ENCODE measurements at places on chromosomes 2 and 18.

DNA sequence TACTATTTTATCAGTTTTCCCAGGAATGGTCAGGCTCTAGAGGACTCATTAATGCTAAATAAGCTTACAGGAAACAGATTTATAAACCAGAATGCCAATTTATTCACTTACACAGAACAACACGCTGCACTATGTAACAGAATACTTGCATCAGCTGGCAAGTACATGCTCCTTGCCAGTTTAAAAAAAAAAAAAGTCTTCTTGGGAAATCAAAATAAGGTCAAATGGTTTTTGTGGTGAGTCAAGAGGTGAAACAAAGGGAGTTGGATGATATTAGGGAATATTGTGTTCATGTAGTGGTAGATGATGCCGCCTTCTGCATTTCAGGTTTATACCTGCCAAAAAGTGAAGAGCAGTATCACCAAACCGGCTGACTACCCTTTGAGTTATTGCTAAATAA is 1322.1 kb upstream of the ZEB2 start:
- no peak for DNase-seq

DNA sequence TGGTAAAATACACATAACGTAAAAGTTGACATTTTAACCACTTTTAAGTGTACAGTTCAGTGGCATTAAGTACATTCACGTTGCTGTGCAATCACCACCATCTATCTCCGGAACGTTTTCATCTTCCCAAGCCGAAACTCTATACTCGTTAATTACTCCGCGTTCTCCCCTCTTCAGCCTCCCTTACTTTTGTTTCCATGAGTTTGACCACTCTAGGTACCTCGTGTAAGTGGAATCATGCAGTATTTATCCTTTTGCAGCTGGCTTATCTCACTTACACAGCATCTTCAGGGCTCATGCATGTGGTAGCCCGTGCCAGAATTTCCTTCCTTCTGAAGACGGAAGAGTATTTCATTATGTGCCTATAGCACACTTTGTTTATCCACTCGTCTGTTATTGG is 225.2 kb downstream of the SLC4A3 start:
- DNase-seq, result no peak

DNA sequence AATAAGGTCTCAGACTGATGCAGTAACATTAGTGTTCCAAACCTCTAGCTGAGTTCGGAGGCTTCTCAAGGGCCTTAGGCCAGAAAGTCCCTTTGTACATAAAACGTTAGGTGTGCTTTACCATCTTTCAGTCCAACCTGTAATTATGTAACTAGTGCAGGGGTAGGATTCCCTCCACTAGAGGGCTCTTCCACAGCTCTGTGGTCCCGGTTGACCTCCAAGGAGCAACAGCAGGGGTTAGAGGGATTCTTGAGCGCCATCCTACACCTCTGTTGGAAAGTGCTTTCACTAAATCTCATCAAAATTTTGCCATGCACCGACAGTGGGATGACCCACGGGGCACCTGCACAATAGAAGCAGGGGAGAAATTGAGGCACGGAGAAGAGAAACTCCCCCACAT is 155.8 kb upstream of the LRP1B start:
- DNase-seq, result no peak

DNA sequence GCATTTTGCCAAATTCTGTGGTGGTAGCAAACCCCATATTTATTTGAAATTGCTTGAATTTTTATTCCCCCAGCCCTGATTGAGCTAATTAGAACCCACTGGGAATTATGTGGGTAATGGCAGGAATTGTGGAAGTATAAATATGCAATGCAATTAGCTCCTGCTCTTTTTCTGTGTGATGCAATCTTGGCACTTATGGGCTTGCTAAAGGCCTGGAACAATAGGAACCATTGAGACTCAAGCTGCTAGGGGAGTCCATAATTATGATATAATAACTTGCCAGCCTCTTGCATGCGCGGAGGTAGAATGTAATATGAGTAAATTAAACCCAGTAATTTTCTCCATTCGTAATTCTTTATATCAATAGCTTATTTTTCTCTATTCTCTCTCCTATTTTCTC is 267.6 kb upstream of the THSD7B start:
- no peak for DNase-seq

GRCh38 chr2:20016346-20016745 is 3.9 kb upstream of the MATN3 start:
- DNase-seq, result no peak

GRCh38 chr18:966759-967576 is 62.3 kb downstream of the ADCYAP1 start:
- DNase-seq, result no peak

GRCh38 chr18:9714266-9715087 is 6.4 kb downstream of the RAB31 start:
- DNase-seq, result no peak

DNA sequence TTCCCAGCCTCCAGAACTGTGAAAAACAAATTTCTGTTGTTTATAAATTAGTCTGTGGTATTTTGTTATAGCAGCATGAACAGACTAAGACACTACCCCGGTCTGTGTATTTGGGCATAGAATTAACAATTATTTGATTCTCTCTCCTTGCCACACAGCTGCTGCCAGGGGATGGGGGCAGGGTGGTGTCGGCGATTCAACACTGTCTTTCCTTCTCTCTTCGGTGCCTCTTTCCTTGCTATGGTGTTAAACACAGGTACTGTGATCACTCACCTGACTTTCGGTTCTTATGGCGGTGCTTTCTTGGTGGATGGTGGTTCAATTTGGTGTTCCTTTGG is 50.8 kb upstream of the CTAGE1 start:
- DNase-seq, result no peak

DNA sequence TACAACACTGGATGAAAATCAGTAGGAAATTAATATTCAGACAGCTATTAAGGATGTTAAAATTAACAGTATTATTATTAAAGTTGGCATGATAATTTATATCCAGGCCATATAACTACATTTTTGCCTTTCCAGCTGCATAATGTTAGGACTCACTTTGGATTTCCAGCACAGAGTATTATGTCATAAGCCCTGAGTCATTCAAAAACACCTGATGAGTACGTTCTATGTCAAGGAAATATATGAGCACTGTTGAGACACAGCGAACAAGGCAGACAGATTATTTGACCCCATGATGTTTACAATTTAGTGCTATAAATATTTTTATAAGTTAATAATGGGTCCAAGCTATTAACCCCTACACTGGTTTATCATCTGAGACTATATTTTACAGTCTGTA is 59.8 kb upstream of the RIT2 start:
- no peak for DNase-seq

DNA sequence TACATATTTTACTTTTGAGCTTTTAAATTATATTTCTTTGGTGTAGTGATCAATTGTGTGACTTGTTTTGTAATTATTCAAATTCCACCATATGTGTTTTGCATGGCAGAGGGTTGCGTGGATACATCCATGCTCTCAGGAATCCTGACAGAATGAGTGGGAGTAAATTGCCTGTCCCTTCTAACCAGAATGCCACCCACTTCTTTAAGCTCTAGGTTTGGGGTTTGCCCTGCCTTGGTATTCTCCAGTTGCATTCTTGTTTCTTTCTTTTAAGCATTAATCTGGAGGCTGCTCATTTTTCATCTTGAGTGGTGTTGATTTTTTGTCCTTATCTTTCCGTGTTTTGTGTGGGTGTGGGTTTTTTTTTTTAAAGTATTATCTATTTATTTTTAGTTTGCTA is 360.0 kb downstream of the PTPRM start:
- no peak for DNase-seq

GRCh38 chr2:137000811-137001210 is 235.5 kb downstream of the THSD7B start:
- peak; percentile 33 for DNase-seq

GRCh38 chr18:6013171-6013810 is 118.0 kb upstream of the TMEM200C start:
- no peak for DNase-seq

DNA sequence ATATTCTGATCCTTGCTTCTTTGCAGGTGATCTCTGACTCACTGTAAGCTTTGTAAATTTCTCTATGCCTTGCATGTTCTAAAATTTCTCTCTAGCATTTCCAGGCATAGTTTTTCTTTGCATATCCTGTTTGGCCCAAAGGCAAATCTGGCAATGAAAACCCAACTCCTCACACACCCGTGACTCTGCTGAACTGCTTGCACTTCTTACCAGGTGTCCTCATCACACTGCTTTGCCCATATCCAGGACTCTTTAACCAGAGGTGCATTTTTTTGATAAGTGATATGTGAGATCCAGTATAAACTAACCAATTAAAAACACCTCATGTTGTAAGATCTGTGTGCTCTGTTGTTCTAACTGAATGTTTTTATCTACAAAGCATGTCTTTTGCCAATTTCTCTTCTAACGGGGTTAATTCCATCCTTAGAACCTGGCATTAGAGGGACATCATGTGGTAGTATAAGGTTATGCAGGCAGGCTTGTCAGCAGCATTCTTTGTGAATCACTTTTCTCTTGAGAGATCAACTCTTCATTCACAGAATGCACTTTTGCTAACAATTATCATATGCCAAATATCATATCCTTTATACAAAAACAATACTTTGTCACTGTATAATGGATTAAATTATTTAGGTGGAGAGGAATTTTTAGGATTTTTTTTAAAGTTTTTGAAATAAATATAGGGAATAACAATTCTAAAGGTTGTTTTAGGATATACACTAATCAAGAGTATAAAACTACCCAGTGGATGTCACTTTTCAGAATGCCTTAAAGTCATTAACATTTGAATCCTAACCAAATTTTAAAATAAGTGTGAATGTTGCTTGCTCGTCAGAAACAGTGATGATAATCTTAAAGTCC is 20.8 kb upstream of the TMX3 start:
- DNase-seq, result peak; percentile 6

DNA sequence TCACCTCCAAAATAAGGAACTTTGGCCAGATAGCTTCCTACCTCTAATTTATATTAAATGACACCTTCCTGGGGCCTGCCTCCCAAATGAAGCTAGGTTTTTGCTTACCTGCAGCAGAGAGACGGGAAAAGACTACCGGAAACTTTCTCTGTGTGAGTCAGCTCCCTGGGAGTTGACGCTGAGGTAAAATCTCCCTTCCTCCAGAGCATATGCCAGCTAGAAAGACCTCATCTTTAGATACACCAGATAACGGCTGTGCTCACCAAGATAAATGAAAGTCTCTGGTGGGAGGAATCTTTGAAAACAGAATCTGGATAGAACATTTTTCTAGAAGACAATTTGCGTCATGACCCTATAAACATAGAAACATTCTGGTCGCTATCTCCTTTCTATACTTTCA is 99.7 kb upstream of the RFX8 start:
- DNase-seq, result no peak

GRCh38 chr2:143165291-143165690 is 36.1 kb downstream of the ARHGAP15 start:
- DNase-seq, result no peak

DNA sequence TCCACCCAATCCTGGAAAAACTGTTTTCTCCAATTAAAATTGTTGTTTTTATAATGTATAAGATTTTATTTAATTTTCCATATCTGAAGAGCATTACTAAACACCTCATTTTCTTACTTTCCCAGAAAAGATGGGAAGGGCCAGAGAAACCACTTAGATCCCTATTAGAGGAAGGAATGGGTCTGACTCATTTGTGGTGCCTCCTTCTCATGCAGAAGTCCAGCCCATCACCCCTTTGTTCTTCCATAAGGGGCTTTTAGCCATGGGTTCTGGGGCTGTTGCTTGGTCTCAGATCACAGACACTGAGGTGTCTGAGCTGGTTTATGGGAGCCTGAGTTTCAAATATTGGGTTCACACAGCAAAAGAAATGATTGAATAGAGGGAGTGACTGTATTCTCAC is 152.2 kb downstream of the ESCO1 start:
- DNase-seq, result no peak

- no peak for DNase-seq
These were observed 83.5 kb upstream of the CPO start for GRCh38 chr2:206855585-206856433.

DNA sequence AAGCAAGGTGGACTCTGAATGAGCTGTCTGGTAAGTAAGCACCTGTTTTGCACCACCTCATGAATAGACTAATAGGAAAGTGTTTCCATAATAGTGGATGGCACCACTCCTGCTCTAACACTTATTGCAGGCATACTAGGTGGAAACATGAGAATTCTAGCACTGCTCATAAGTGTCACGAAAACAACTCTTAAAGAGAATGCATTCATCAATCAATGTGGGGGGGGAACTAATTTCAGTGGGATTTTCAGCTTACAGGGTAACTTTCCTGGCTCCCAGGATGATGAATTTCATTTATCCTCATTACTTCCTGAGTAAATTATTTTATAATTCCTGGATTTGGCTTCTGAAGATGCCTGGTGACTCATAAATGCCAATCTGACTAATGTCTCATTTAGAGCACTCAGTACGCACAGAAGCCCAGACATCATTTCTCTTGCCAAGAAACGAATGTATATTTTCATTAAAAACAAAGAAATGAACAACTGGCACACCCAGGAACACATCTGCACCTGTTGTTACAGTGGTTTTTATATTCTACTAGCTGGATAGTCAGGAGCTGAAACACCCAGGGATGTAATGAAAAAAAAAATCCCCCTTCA is 129.6 kb downstream of the PID1 start:
- peak; percentile 6 for DNase-seq

GRCh38 chr2:57543211-57543610 is 503.4 kb upstream of the VRK2 start:
- no peak for DNase-seq

DNA sequence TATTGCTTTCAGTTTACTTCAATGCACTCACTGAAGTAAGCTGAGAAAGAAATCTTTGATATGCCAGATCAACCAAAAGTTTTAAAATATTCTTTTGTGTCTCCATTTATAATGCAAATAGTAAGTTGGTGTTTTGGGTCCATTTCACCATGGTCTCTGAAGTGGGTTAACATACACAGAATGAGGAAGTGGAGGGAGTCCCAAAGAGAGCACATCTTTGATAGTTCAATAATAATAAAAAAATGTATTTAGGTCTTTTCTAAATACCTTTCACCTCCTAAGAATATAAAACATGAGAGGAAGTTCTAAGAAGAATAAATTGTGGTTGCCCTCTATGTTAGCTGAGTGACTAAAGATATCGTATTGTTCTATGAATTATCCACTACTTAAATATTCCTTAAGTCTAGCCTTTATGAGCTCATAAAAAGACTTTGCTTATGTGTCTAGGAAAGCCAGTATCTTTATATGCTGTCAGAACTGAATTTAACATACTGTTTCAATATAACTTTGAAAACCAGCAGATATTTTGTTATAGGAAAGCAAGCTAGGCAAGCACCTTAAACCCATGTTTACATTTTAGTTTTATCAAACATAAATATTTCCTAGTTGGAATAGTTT is 148.7 kb upstream of the ZEB2 start:
- DNase-seq, result no peak
